Heart right ventricle (tissue), 16 donors: ENCODE measurements at places on chromosomes 4 and X. TPM values are rescaled to one million over a fixed set of nuclear protein-coding genes. Genes with fewer than 3 reads are reported as not detected.

GRCh38 chr4:121693886-121694285 lies 2.9 kb downstream of the ANXA5 start:
- peak overlapping the region; percentile 99 for H3K4me3 ChIP-seq
- H3K27me3 ChIP-seq = no peaks in the 10 kb centered on the region
- peaks cover 78% of the 10 kb centered on the region for H3K4me1 ChIP-seq
- DNase-seq = no peak
- H3K27ac ChIP-seq = no peak overlapping the region

- no peak for DNase-seq
- no peaks in the 10 kb centered on the region for H3K36me3 ChIP-seq
- no peak overlapping the region for H3K4me3 ChIP-seq
Observed at GRCh38 chrX:7170898-7171297, 22.9 kb upstream of the PUDP start.

- no peak for DNase-seq
- H3K27ac ChIP-seq = no peak overlapping the region
- peaks cover 4% of the 10 kb centered on the region for H3K4me1 ChIP-seq
- no peaks in the 10 kb centered on the region for H3K27me3 ChIP-seq
- no peak overlapping the region for H3K4me3 ChIP-seq
- no peaks in the 10 kb centered on the region for H3K36me3 ChIP-seq
Observed at GRCh38 chr4:138405934-138406567, 163.9 kb upstream of the SLC7A11 start.

DNA sequence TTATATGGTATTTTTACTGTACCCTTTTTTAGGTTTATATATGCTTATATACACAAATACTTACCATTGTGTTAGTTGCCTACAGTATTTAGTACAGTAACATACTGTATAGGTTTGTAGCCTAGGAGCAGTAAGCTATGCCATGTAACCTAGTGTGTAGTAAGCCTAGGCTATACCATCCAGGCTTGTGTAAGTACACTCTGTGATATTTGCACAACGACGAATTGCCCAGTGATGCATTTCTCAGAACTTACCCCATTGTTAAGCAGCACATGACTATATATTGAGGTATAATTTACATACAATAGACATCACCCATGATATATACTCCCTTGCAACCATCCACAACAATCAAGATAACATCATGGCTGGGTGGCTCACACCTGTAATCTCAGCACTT lies 40.1 kb downstream of the STAG2 start:
- DNase-seq = no peak
- H3K4me3 ChIP-seq = no peak overlapping the region

DNA sequence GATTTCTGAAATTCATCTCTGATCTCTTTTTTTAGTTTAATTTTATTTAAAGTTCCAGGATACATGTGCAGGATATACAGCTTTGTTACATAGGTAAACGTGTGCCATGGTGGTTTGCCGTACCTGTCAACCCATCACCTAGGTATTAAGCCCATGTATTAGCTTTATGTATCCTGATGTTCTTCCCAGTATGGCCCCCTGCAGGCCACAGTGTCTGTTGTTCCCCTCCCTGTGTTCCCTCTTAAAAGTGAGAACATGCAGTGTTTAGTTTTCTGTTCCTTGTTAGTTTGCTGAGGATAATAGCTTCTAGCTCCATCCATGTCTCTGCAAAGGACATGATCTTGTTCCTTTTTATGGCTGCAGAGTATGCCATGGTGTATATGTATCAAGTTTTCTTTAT lies 153.2 kb downstream of the RAPGEF2 start:
- DNase-seq = no peak
- no peaks in the 10 kb centered on the region for H3K27me3 ChIP-seq
- H3K4me1 ChIP-seq = peaks cover 39% of the 10 kb centered on the region

DNA sequence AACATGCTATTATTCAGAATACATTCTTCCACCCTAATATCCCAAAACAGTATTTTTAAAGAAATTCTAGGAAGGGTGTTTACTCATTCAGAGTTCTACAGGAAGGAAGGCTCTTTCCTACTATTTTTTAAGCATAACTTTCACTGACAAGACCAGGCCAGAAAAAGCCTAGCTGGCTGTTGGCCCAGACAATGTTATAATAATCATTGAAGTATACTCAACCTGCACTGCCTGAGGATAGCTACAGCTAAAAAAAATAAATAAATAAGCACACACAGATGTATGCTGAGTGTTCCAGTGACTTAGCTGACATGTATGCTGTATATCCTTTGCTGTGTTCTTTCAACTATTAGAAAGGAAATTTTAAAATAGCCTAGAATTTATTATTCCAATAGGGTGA lies 145.8 kb upstream of the SPRY1 start:
- H3K27ac ChIP-seq = no peak overlapping the region
- H3K27me3 ChIP-seq = no peaks in the 10 kb centered on the region
- H3K36me3 ChIP-seq = no peaks in the 10 kb centered on the region
- DNase-seq = peak; percentile 33

DNA sequence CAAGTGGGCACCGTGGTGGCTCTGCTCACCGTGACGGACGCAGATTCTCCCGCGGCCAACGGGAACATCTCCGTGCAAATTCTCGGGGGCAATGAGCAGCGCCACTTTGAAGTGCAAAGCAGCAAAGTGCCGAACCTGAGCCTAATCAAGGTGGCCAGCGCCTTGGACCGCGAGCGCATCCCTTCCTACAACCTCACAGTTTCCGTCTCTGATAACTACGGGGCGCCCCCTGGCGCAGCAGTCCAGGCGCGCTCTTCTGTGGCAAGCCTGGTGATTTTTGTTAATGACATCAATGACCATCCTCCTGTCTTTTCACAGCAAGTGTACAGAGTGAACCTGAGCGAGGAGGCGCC lies 2.7 kb downstream of the FAT4 start:
- peaks cover 47% of the 10 kb centered on the region for H3K4me1 ChIP-seq
- H3K4me3 ChIP-seq = peak overlapping the region; percentile 96

GRCh38 chr4:102022343-102022742 lies 231.8 kb downstream of the BANK1 start:
- H3K36me3 ChIP-seq = no peaks in the 10 kb centered on the region
- no peak overlapping the region for H3K27ac ChIP-seq
- no peaks in the 10 kb centered on the region for H3K4me1 ChIP-seq
- no peak for DNase-seq
- no peaks in the 10 kb centered on the region for H3K27me3 ChIP-seq
- no peak overlapping the region for H3K4me3 ChIP-seq

DNA sequence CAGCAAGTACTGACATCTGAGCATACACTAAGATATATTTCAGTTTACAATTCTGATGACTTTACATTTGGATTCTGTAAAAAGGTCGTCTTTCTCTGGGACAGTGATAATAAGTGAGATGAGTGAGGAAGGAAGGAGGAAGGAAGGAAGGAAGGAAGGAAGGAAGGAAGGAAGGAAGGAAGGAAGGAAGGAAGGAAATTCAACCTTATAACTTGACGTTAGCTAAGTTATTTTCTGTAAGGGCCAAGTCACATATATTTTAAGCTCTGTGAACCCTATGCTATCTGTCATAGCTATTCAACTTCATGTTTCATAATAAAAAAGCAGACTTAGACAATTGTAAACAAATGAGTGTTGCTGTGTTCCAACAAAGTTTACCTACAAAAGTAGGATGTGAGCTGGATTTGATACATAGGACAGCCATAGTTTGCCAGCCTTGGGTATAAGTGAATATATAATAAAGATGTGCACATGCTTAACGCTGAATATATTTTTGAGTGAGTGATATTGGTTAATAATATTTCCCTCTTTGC lies 753.0 kb upstream of the NDST4 start:
- no peaks in the 10 kb centered on the region for H3K4me1 ChIP-seq
- H3K27me3 ChIP-seq = no peaks in the 10 kb centered on the region
- no peak overlapping the region for H3K27ac ChIP-seq
- H3K36me3 ChIP-seq = no peaks in the 10 kb centered on the region
- no peak overlapping the region for H3K4me3 ChIP-seq
- DNase-seq = no peak

DNA sequence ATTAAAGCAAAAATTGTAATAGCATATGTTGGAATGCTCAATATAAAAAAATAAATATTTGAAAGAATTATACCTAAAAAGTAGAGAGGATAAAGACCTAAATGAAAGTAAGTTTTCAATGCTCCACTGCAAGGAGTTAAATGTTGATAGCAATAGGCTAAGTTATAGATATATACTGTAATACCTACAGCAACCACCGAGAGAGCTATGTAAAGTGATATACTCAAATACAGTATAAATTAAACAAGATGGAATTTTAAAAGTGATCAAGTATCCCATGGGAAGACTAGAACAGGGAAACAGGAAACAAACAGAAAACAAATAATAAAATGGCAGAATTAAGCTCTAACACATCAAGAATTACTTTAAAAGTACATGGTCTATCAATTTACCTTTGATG lies 73.9 kb downstream of the CASP3 start:
- H3K27ac ChIP-seq = peak overlapping the region; percentile 41
- H3K36me3 ChIP-seq = no peaks in the 10 kb centered on the region
- no peak overlapping the region for H3K4me3 ChIP-seq
- H3K27me3 ChIP-seq = no peaks in the 10 kb centered on the region
- no peaks in the 10 kb centered on the region for H3K4me1 ChIP-seq

- no peaks in the 10 kb centered on the region for H3K27me3 ChIP-seq
- no peak for DNase-seq
- H3K4me3 ChIP-seq = no peak overlapping the region
- peaks cover 35% of the 10 kb centered on the region for H3K36me3 ChIP-seq
- H3K27ac ChIP-seq = no peak overlapping the region
Observed at GRCh38 chr4:39893693-39894072, 84.0 kb downstream of the PDS5A start.

GRCh38 chr4:155712846-155713245 lies 46.0 kb upstream of the GUCY1B1 start:
- H3K4me1 ChIP-seq = no peaks in the 10 kb centered on the region
- no peaks in the 10 kb centered on the region for H3K27me3 ChIP-seq
- no peak for DNase-seq
- no peaks in the 10 kb centered on the region for H3K36me3 ChIP-seq
- H3K4me3 ChIP-seq = no peak overlapping the region
- H3K27ac ChIP-seq = no peak overlapping the region

Gene MAOB
- 150 TPM for total RNA-seq

Gene FAM9B
- total RNA-seq = not detected

Gene DCAF8L2
- total RNA-seq = not detected

Gene RASGEF1B
- 2.4 TPM for total RNA-seq

Gene TRIM60
- total RNA-seq = not detected

Gene FGF13
- 1.3 TPM for total RNA-seq

Gene SCML2
- total RNA-seq = 0.89 TPM

Gene CENPVL2
- total RNA-seq = not detected

Gene MTM1
- total RNA-seq = 9.6 TPM

Gene RTL3
- 0.23 TPM for total RNA-seq

Gene UGT2B15
- total RNA-seq = not detected

Gene EDA2R
- total RNA-seq = 0.87 TPM

Gene KLHL4
- 1.3 TPM for total RNA-seq

Gene FANCB
- 0.15 TPM for total RNA-seq

Gene UGT2B10
- not detected for total RNA-seq

Gene ZCCHC18
- 0.38 TPM for total RNA-seq

Gene ERCC6L
- not detected for total RNA-seq

Gene SLC10A3
- total RNA-seq = 12.4 TPM

Gene PLXNB3
- 3.7 TPM for total RNA-seq
